ENCODE measurements at places on chromosomes 3 and 15.

- DNase-seq = no peak
These were observed 2.7 kb downstream of the P3H2 start for GRCh38 chr3:190117981-190118380.

DNA sequence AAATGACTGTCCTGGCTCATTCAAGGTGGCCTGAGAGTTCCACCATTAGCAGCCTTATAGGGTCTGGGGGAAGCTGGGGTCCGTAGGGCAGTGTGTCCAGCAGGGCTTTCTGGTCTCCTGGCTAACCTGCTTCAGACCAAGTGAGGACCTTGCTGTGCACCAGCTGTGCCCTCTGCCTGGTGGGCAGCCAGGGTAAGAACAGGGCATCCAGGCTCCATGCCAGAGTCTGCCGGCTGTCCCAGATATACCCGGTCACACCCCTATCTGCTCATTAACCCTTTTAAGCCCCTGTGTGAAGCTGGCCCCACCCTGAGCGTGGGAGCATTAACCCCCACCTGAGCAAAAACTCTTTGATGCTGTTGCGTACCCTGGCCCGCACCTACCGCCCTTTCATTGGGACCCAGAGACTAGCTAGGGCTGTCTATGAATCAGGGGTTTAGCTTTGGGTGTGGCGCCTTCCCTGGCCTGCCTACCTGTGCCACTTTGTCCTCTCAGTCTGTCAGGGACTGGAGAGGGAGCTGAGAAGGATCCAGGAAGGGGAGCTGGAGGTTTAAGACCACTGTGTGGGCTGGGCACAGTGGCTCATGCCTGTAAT is 17.6 kb downstream of the SEMA3F start:
- DNase-seq = no peak

DNA sequence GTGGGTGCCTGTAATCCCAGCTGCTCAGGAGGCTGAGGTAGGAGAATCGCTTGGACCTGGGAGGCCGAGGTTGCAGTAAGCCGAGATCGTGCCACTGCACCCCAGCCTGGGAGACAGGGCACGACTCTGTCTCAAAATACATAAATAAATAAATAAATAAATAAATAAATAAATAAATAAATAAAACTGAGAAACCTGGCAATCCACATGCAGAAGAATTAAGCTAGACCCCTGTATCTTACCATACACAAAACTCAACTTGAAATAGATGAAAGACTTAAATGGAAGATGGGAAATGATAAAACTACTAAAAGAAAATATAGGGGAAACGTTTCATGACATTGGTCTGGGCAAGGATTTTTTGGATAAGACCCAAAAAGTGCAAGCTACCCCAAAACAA is 58.0 kb downstream of the ATP13A4 start:
- DNase-seq = no peak

DNA sequence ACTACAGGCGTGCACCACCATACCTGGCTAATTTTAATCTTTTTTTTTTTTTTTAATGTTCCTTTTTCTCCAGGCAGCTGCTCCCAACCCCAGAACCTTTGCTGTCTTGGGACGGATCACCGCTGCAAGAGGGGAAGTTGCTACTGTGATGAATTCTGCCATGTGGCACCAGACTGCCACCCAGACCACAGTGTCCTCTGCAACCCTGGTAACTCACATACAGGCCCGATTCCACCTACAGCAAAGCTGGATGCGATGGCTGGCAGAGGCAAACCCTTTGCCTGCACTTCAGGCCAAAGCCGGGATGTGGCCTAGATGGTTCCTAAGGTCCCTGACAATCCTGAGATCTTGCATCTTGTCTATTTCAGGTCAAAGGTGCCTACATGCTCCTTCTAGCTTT is 12.7 kb upstream of the MUC20 start:
- DNase-seq = no peak

- no peak for DNase-seq
These were observed 841 bp downstream of the EIF3J start for GRCh38 chr15:44537735-44538240.

DNA sequence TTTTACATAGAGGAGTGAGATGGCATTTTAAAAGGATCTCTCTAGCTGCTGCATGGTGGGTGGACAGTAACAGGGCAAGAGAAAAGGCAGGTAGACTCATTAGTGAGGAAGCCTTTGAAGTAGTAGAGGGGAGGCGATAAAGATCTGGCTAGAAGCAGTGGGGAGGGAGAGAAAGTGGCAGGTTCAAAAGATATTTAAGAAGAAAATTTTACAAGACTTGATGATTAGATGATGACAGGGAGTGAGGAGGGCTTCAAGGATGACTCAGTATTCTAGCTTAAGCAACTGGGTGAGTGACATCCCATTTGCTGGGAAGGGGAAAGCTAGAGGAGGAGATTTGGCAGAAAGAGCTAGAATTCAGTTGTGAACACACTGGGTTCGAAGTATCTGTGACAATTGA is 3.8 kb upstream of the BRPF1 start:
- no peak for DNase-seq

DNA sequence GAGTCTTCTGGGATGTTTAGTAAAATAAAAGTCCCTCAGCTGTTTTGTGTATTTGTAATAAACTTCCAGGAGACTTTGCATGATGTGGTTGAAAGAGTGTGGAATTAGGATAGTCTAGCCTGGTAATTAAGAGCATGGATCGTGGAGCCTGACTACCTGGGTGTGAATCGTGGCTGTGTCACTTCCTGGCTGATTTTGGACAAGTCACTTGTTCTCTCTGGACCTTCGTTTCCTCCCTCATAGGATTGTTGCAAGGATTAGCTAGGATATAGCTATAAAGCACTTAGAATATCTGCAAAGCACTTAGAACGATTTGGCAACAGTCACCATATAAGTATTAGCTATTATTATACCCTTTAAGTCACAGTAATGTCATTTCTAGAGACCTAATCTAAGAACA is 40.2 kb downstream of the SLMAP start:
- no peak for DNase-seq

DNA sequence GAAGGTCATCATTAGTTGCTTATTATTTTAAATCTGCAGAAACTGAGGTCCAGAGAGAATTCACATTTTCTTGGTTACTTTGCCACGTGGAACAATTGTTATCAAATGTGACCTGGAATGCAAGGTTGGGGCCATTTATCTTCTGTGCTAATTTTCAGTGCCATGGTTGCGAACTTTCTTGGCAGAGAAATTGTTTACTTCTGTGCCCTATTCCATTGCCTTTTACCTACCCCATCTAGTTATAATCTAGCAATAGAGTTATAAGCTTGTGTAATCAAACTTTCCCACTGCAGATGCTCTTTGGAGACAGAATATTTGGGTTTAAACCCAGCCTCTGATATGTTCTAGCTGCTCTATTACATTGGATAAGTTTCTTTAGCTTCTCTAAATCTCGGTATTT is 242.9 kb downstream of the LPP start:
- no peak for DNase-seq

GRCh38 chr3:9646800-9647152 is 2.5 kb upstream of the MTMR14 start:
- DNase-seq = no peak

DNA sequence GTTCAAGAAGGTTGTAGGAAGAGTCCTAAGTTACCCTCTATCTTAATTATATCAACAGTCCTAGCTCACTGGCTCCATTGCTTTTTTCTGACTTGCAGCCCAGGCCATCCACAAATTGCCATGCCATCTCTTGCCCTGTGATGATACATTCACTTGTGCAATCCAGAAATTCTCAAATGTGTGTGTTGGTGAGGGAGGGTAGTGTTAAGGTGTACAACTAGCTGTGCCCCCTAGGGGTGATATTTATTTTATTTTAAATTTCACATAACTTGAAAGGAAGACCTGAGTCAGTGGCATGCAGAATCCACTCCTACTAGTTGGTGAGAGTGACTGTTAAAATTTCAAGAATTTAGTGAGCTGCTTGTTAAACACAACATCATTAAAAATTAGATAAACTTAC is 156.1 kb upstream of the ANKRD28 start:
- no peak for DNase-seq

DNA sequence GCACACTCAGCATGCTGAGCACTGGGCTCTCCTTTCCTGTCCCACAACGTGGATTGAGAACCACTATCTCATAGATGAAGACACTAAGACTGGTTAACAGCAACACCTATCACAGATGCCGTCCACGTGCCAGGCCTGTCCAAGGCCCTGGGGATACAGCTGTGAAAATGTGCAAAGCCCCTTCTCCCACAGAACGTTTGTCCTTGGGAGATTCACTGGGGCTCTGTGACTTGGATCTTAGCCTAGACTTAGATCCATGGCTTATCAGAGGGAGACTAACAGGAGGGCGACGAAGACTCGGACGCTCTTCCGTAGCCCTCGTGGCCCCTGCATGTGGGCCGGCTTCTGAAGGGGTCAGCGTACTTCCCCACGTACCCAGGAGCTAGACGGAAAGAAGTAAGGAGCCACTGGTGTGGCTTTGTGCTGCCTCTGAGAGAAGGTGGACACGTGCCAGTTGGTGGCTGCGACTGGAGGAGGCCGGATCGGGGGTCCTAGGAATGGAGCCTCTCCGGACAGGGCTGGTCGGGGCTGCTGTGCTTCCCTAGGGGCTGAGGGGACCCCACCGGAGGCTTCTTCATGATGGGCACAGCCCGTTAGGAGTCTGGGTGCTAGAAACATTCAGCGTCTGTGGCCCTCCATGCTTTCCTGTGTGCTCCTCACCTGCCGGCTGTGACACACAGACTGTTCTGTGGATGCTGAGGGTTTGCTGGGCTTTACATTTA is 964 bp downstream of the NRROS start:
- no peak for DNase-seq

- DNase-seq = no peak
These were observed 434.5 kb downstream of the MFSD1 start for GRCh38 chr3:159236321-159236720.

DNA sequence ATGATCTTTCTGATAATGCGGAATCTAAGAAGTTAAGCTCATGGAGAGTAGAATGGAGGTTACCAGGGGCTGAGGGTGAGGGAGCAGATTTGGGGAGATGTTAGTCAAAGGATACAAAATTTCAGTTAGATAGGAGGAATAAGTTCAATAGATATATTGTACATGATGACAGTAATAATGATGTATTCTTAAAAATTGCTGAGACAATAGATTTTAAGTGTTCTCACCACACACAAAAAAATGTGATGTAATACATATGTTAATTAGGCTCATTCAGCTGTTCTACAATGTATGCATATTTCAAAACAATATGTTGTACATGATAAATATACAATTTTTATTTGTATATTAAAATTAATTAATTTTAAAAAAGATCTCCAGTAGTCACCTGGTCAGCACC is 81.4 kb downstream of the PGPEP1L start:
- DNase-seq = no peak

- DNase-seq = no peak
These were observed 143.3 kb upstream of the GMNC start for GRCh38 chr3:191005790-191006189.

GRCh38 chr15:52788099-52788986 is 1.8 kb downstream of the ONECUT1 start:
- DNase-seq = no peak

- DNase-seq = no peak
These were observed 197.2 kb downstream of the KCNAB1 start for GRCh38 chr3:156317462-156318074.

DNA sequence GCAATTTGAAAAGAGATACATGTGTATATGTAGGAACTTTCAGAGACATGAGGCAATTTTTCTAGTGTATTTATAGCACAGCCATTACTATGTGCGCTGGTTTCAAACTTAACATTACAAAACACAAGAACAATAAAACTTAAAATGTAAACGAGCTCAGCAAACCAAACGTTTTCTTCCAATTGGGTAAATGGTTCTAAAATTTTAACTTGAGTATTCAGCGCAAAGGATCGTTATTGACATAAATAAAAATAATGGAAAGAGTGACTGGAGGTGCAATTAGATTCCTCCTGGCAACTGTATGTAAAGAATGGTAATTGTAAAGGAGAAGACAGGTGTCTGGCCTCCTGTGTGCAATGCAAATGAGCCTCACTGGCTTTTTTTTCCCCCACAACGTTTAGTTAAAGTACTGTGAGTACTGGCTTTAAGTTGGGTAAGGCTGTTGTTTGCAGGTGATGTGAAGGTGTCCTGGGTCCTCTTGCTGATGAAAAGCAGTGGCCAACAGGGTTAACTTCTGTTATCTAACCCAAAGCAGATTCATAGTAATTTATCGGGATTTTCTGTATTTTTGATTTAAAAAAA is 14.1 kb upstream of the GADL1 start:
- DNase-seq = no peak

- no peak for DNase-seq
These were observed 115.5 kb downstream of the TMCO5A start for GRCh38 chr15:38049891-38050290.

- no peak for DNase-seq
These were observed 69.5 kb downstream of the ATP1B3 start for GRCh38 chr3:141945726-141946485.

DNA sequence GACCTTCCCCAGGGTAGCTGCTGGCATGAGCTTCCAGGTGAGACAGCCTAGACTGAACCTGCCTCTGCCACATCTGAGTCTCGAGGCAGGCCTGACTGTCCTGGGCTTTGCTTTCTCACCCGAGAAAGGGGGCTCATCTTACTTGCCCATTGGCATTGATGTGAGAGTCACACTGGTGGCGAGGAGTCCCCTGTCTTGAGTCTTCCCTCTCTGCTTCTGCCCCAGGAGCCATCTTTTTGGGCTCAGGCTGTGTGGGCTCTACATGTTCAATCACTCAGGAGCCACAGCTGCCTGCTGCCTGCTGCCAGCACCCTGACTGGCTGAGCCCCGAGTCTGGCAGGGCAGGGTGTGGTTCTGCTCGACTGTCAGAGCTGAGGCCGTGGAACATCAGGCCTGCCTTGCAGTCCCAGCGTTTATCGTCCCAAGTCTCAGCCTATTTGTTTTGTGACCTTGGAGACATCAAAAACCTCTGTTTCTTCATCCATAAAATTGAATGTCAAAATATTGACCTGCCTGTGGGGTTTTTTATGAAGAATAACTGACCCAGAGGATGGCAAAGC is 132.5 kb downstream of the DNAJB8 start:
- DNase-seq = no peak

- DNase-seq = no peak
These were observed 100.2 kb downstream of the LARS2 start for GRCh38 chr3:45488591-45488990.

DNA sequence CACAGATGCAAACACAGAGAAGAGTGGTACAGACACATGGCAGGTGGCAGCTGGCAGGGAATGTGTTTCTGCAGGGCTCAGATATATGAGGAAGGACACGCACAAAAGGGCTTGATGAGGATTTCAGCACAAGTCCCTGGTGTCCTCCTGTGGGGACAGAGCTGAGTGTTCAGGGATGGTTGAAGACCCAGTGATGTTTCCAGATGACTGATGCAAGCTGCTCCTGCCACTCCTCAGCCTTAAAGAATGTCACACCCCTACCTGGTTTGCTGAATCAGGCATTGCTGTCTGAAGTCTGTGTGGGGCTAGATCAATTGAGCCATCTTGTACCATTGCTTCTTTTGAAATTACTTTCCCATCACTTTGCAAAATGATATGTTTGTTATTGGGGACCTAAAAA is 40.2 kb downstream of the TNFAIP8L3 start:
- no peak for DNase-seq

All from GM12878 (cell line).